ENCODE measurements at places on chromosomes 12 and 14. TPM values are rescaled to one million over a fixed set of nuclear protein-coding genes. Genes with fewer than 3 reads are reported as not detected.
A peak's percentile ranks its signal among the peaks of the same experiment; 100 is the strongest.

The PAPLN gene
- 16.3 TPM for total RNA-seq

The GPR65 gene
- 0.20 TPM for total RNA-seq

The GALNT8 gene
- 0.20 TPM for total RNA-seq

DNA sequence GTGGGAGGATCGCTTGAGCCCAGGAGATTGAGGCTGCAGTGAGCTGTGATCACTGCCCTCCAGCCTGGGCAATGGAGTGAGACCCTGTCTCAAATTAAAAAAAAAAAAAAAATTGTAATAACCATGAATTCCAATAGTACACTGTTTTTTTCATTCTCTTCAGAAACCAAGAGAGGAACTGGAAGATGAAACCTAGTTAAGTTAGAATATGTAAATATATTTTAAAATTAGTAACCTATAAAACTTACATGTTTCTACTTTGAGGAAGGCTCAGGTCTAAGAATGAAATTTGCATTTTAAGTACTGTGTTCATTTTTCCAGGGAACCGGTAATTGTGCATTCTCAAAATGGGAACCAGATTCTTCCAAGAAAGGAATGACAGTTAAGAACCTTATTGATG, 18.8 kb downstream of the KNTC1 start:
- no peak for DNase-seq

DNA sequence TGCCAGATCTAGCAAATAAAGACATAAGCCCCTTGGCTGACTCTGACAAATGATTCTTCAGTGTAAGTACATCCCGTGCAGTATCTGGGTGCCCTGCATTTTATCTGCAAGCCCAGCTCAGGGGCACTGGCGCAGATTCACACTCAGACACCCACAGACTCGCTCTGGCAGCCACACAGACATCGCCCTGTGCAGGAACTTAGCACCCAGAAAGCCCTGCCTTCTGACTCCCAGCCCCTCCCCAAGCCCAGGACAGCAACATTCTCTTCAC, 44.9 kb upstream of the NCOR2 start:
- DNase-seq, result no peak

DNA sequence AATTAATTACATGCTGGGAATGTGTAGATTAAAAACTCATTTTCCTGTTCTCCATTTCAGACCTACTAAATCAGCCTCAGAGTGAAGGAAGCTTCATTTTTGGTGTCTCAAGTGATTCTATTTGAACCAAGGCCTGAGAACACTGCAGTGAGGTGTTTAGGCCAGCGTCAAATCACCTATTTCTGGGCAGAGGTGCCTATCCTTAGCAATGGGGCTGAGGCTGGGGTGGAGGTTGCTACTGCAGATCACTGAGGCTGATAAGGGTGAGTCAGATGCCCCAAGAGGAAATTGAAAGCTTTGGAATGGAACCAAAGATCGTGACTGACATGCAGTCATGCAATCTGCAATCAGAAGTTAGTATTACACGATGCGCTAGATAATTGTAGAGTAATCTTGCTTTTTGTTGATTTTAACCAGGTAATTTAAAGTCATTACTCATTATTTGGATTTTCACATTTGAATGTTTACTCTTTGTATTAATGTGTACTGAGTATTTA, 4.4 kb downstream of the TXNRD1 start:
- peak; percentile 98 for DNase-seq

DNA sequence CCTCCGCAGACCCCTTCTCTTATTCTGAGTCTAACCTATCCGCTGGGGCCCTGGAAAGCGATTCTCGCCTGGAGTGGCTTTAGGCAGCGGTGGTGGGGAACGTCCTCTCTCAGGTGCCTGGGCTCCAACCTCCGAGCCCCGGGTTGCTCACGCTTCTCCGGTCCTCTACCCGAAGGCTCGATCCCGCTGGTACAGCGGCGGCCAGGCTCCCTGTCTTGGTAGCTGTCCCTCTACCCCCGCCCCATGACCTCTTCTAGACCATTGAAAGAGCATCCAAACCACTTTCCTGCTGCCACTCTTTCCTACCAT, 505 bp upstream of the HEBP1 start:
- peak; percentile 48 for DNase-seq

DNA sequence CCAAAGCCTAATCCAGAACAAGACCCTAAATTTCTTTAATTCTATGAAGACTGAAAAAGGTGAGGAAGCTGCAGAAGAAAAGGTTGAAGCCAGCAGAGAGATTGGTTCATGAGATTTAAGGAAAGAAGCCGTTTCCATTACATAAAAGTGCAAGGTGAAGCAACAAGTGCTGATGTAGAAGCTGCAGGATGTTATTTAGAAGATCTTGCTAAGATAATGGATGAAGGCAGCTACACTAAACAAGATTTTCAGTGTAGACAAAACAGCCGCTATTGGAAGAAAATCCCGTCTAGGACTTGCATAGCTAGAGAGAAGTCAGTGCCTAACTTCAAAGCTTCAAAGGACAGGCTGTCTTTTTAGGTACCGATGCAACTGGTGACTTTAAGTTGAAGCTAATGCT, 65.4 kb upstream of the AMIGO2 start:
- no peak for DNase-seq

All from lung microvascular endothelial cell (primary cell).